Naive thymus-derived CD8-positive, alpha-beta T cell (primary cell): ENCODE measurements at places on chromosomes 5 and 9.
A peak's percentile ranks its signal among the peaks of the same experiment; 100 is the strongest.

- no peaks in the 10 kb centered on the region for H3K27me3 ChIP-seq
- H3K36me3 ChIP-seq = no peaks in the 10 kb centered on the region
- no peak overlapping the region for H3K4me3 ChIP-seq
- no peak for DNase-seq
- peaks cover 28% of the 10 kb centered on the region for H3K4me1 ChIP-seq
- no peak overlapping the region for H3K27ac ChIP-seq
These were observed 18.7 kb downstream of the PCDHGC5 start for GRCh38 chr5:141507387-141508091.

- peak overlapping the region; percentile 84 for H3K27ac ChIP-seq
- peaks cover 2% of the 10 kb centered on the region for H3K27me3 ChIP-seq
- H3K4me3 ChIP-seq = peak overlapping the region; percentile 80
- peaks cover 72% of the 10 kb centered on the region for H3K4me1 ChIP-seq
- no peaks in the 10 kb centered on the region for H3K36me3 ChIP-seq
- no peak for DNase-seq
These were observed 105.8 kb upstream of the IL6ST start for GRCh38 chr5:56100439-56101176.

DNA sequence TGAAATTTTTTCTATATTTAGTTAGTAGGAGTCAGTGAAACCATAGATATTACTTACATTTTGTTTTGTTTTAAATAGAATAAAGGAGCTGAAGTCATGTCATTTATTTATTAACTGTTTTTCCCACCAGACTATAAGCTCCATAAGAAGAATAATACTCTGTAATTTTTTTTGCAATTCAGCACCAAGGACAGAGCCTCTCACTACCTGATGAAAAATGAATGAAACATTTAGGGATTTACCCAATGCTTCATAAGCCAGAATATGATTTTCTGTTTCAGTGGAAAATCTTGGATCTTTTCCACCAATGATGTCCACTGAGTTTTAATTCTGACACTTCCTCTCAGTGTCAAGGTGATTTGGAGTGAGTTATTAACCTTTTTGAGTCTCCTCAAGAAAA is 624.9 kb upstream of the GRAMD2B start:
- no peaks in the 10 kb centered on the region for H3K4me1 ChIP-seq
- H3K27ac ChIP-seq = no peak overlapping the region
- H3K4me3 ChIP-seq = no peak overlapping the region
- DNase-seq = no peak

DNA sequence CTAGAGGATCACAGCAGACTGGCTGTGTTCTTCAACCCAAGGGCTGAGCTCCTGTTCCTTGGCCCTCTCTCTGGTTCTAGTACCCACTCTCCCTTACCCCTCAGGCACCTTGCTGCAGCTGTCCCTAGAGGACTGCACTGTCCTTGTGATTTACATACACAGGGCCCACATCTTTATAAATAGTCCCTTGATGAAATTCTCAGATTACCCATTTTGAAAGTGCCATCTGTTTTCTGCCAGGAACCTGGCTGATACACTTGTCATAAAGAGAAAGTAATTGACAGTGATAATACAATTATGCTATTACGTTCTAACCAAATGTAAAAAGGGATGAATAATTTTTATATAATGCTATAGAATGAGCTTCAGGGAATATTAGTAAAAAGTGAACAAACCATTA is 16.5 kb upstream of the SPARC start:
- H3K27me3 ChIP-seq = no peaks in the 10 kb centered on the region
- no peaks in the 10 kb centered on the region for H3K4me1 ChIP-seq
- no peak overlapping the region for H3K4me3 ChIP-seq
- no peaks in the 10 kb centered on the region for H3K36me3 ChIP-seq
- DNase-seq = no peak

GRCh38 chr9:126548312-126548711 is 65.4 kb upstream of the LMX1B start:
- H3K27me3 ChIP-seq = peaks cover 1% of the 10 kb centered on the region
- no peaks in the 10 kb centered on the region for H3K36me3 ChIP-seq
- no peak overlapping the region for H3K4me3 ChIP-seq
- no peak overlapping the region for H3K27ac ChIP-seq

- no peaks in the 10 kb centered on the region for H3K27me3 ChIP-seq
- H3K4me1 ChIP-seq = peaks cover 40% of the 10 kb centered on the region
- DNase-seq = no peak
- peak overlapping the region; percentile 82 for H3K27ac ChIP-seq
- H3K36me3 ChIP-seq = peaks cover 12% of the 10 kb centered on the region
These were observed 494 bp downstream of the PTCH1 start for GRCh38 chr9:95516221-95516733.

- no peak for DNase-seq
- no peak overlapping the region for H3K27ac ChIP-seq
- no peak overlapping the region for H3K4me3 ChIP-seq
- peaks cover 11% of the 10 kb centered on the region for H3K36me3 ChIP-seq
- H3K27me3 ChIP-seq = no peaks in the 10 kb centered on the region
- H3K4me1 ChIP-seq = no peaks in the 10 kb centered on the region
These were observed 277.2 kb upstream of the ADRA1B start for GRCh38 chr5:159638954-159639559.

GRCh38 chr5:67377631-67378030 is 181.0 kb upstream of the CD180 start:
- H3K4me3 ChIP-seq = no peak overlapping the region
- no peaks in the 10 kb centered on the region for H3K27me3 ChIP-seq
- DNase-seq = no peak
- no peaks in the 10 kb centered on the region for H3K36me3 ChIP-seq
- H3K4me1 ChIP-seq = no peaks in the 10 kb centered on the region
- no peak overlapping the region for H3K27ac ChIP-seq

GRCh38 chr5:180334176-180334575 is 19.0 kb downstream of the GFPT2 start:
- no peak overlapping the region for H3K27ac ChIP-seq
- DNase-seq = no peak
- H3K4me1 ChIP-seq = no peaks in the 10 kb centered on the region
- no peaks in the 10 kb centered on the region for H3K36me3 ChIP-seq

DNA sequence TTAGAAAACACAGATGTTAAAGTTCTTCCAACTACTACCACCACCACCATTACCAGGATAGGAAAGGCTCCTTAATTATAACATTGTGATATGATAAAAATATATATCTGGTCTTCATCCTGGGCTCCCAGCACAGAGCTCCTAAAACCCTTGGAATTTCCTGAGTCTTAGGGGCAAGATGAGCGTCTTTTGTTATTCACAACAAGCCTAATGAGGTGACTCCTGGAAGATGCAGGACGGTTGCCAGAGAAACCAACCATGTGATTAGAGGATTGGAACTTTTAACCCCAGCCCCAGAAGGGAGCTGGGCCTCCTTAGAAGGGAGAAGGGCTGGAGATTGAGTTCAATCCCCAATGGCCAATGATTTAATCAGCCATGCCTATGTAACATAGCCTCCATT is 148.0 kb upstream of the ADRA1B start:
- no peaks in the 10 kb centered on the region for H3K36me3 ChIP-seq
- H3K27me3 ChIP-seq = peaks cover 12% of the 10 kb centered on the region
- DNase-seq = no peak

DNA sequence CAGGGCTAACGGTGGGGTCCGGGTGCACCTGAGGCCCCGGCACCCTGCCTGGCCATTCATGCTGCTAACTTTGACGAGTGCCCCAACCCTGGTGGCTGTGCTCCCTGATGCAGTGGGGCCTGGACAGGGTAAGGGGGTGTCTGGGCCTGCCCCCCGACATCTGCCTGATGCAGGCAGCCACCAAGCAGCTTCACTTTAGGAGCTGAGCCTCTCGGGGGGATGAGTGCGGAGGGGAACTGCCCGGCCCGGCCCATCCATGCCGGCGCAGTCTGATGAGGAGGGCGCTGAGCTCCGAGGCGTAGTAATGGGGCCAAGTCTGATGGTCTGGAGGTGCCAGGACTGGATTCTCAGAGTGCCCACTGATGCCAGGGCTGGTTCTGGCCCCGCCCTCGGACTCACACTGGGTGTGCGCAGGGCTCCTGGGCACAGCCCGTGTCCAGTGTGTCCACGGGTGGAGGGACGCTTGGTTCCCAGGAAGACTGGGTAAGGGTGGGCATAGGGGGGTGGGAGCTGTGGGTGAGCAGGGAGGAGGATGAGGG is 16.5 kb downstream of the DNLZ start:
- no peak overlapping the region for H3K4me3 ChIP-seq
- H3K4me1 ChIP-seq = peaks cover 3% of the 10 kb centered on the region
- H3K27ac ChIP-seq = no peak overlapping the region
- H3K27me3 ChIP-seq = no peaks in the 10 kb centered on the region
- no peaks in the 10 kb centered on the region for H3K36me3 ChIP-seq

DNA sequence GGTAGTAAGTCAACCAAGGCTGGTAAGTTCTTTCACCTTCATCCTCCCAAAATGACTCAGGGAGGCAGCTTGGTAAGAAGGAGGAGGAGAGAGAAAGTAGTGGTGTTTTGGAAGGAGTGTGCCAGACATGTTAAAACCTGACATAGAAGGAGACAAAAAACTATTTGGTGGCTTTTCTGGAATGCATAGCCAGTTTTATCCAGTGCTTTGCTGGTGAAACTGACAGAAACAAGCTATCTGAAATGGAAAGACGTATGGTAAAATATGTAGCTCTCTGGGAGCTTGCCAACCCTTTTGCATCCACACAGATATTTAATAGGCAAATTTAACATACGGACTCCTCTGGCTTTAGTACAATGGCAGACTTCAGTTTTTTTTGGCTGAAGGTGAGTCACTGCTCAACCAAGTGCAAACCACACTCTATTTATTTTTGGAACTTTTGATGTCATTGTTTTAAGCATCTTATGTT is 45.4 kb downstream of the RAB14 start:
- peaks cover 88% of the 10 kb centered on the region for H3K36me3 ChIP-seq
- H3K27ac ChIP-seq = peak overlapping the region; percentile 79

- DNase-seq = no peak
- no peak overlapping the region for H3K4me3 ChIP-seq
- H3K4me1 ChIP-seq = peaks cover 6% of the 10 kb centered on the region
- H3K36me3 ChIP-seq = no peaks in the 10 kb centered on the region
These were observed 184.9 kb upstream of the IL12B start for GRCh38 chr5:159515197-159515596.

DNA sequence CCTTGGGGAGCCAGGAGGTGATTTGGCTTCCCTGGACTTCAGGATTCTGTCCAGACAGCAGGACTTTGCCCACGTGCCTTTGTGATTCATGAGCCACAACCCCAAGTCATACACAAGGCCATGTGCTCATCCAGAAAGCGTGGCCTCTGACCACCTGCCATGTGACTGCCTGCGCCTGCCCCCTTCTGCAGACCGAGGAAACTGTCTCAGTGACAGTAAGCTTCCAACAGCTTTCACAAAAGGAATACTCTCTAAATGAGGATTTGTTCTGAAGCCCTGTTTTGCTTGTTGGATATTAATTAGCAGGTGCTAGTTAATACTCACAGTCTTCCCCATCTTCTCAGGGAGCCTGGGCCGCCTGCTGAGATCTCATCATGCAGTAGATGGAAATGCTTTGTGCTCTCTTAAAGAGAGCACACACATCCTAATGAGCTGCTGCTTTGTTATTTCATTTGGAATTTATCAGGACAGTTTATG is 36.9 kb upstream of the ANGPTL2 start:
- H3K36me3 ChIP-seq = no peaks in the 10 kb centered on the region
- H3K27ac ChIP-seq = no peak overlapping the region
- H3K4me1 ChIP-seq = peaks cover 5% of the 10 kb centered on the region
- no peak for DNase-seq

- no peak for DNase-seq
- no peaks in the 10 kb centered on the region for H3K36me3 ChIP-seq
- H3K27ac ChIP-seq = peak overlapping the region; percentile 85
- H3K27me3 ChIP-seq = no peaks in the 10 kb centered on the region
- H3K4me1 ChIP-seq = peaks cover 68% of the 10 kb centered on the region
These were observed 128.8 kb upstream of the MAP3K1 start for GRCh38 chr5:56686337-56687195.
